Stimulated activated CD8-positive, alpha-beta memory T cell treated with anti-CD3 and anti-CD28 coated beads, Interleukin-4, amount 100 ng/mL, for 1 hour (primary cell): ENCODE measurements at places on chromosomes 1 and 21.

DNA sequence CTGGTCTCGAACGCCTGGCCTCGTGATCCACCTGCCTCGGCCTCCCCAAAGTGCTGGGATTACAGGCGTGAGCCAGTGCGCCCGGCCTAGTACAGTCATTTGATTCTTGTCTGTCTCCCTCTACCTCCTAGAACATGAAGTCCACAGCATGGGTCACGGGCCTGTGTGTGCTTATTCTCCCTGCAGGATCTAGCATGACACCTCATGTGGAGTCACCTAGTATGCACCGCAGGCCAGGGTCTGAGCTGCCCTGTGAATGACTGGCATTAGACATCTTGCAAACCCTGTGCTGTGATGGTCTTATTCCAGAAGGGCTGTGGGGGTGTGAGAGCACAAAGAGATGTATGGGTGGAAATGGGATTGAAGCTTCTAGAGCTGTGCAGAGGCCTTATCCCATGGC lies 133.2 kb downstream of the GALNT2 start:
- no peak for DNase-seq

DNA sequence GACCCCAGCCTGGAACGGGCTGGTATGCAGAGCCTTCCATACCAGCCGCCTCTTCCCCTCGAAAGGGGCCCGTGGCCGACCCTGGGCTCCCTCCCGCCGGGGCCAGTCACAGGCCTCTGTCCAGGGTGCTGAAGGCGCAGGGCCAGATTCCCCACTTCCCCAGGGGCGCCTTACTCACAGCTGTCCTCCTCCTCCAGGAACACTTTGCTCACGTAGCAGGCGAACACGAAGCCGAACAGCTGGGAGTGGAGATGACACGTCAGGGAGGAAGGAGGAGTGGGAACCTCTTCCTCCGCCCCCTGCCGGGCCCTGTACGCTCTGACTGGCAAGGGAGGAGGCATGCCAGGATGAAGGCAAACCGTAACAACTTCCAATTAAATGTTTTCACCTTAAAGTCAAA lies 57.3 kb downstream of the NKAIN1 start:
- DNase-seq, result no peak

- DNase-seq, result no peak
Observed at GRCh38 chr1:226629210-226629895, 80.8 kb downstream of the STUM start.

- no peak for DNase-seq
Observed at GRCh38 chr1:63662056-63662836, 69.0 kb downstream of the PGM1 start.

GRCh38 chr1:27436204-27437159 lies 44.1 kb downstream of the GPR3 start:
- no peak for DNase-seq

DNA sequence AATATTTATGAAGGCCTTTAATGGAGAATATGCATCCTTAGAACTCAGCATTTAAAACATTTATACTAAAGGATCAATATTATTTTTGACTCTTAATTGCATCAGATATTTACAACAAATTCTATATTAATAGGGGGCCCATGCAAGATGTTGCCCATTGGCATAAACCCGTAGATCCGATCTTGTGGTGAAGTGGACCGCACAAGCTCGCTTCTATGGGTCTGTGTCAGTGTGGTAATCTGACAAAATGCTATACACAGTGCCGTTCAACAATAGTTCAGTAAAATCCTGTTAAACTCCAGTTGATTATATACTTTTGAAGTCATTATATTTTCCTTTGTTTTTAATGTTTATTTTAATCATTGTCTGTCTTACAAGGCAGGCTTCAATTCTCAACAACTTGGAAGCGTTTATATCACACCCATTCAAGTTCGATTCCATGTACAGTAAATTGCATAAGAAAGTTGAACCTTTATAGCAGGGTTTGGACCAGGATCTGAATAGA lies 809.2 kb downstream of the USP25 start:
- DNase-seq, result no peak

DNA sequence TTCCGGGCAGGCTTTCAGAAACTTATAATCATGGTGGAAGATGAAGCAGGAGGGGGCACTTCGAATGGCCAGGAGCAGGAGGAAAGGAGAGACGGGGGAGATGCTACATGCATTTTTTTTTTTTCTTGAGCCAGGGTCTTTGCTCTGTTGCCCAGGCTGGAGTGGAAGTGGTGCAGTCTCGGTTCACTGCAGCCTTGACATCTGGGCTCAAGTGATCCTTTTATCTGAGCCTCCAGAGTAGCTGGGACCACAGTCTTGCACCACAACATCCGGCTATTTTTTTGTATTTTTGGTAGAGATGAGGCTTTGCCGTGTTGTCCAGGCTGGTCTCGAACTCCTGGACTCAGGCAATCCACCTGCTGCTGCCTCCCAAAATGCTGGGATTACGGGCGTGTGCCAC lies 61.6 kb downstream of the SELENOF start:
- no peak for DNase-seq

DNA sequence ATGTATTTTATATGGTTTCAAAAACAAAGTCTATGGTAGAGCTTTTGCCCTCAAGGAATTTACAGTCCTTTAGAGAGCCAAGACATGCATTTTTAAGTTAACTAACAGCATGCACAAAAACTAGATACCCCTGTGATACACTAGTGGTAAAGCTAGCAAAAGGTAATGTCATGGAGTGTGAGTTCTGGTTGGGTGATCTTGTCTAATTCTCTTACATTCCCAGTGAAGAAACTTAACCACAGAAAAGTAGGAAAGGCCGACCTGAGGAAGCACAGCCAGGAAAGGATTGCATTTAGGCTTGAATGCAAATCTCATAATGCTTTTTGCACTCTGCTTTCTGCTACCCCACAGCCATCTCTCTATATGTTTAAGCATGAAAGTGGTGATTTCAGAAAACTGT lies 202.2 kb downstream of the ROR1 start:
- no peak for DNase-seq

- DNase-seq, result no peak
Observed at GRCh38 chr1:183212870-183213269, 26.8 kb downstream of the LAMC2 start.

DNA sequence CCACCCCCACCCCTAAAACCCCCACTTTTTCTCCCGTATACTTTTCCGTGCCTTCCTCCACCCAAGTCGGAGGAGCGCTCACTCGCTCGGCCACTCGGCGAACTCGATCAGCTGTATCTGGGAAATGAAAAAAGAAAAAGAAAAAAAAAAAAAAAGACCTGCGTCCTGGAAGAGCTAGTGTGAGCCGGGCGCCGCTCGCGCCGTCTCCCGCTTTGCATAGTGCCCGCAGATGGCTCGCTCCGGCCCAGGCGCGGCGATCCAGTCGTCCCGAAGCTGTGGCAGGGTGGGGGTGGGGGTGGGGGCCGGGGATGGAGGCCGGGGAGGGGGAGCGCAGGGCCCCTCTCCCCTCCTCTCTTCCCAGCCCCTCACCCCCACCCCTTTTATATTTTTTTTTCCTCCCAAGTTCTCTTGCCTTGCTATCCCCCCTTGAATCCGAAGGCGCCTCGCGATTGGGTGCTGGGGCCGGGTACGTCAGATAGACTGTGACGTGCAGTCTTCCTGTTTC lies 299 bp upstream of the PROX1 start:
- no peak for DNase-seq

GRCh38 chr1:204558467-204558866 lies 42.3 kb downstream of the MDM4 start:
- DNase-seq, result no peak
